Stimulated activated CD8-positive, alpha-beta memory T cell treated with anti-CD3 and anti-CD28 coated beads, Interleukin-7, amount 100 ng/mL, for 48 hours (primary cell): ENCODE measurements at places on chromosomes 11 and 22.
A peak's percentile ranks its signal among the peaks of the same experiment; 100 is the strongest.

DNA sequence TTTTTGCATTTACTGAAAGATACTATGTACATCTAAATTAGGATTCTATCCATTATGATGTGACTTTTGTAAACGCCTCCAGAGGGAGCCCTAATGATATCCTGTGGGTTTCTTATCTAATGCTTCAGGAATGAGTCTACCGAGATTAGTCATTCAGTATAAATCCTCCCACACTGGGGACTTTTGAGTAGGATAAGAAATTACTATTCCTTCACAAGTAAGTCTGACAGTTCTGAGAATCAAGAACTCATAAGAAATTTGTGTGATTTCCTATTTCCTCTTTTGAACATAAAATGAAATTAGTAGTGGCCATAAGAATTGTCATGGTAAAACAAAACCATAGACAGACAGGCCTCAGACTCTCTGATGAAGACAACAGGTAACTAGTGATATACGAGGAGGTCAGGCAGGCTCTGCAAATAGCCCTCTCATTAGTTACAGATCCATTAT lies 10.0 kb upstream of the OR5M1 start:
- DNase-seq = no peak

DNA sequence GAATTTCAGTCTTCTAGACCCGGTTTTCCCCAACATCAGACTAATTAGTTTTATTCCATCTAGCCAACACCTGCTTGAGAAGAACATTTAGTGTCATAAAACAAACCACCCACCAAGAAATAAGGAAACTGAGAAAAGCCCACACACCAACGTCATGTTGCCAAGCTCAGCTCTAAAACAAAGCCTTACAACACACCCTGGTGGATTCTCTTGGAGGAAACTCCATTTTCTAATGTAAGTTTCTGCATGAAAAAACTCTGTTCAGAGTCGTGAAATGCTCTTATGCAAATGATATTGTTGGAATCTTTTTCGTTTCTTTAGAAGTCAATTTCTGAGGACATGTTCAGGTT lies 105.0 kb upstream of the RAG2 start:
- DNase-seq = no peak

DNA sequence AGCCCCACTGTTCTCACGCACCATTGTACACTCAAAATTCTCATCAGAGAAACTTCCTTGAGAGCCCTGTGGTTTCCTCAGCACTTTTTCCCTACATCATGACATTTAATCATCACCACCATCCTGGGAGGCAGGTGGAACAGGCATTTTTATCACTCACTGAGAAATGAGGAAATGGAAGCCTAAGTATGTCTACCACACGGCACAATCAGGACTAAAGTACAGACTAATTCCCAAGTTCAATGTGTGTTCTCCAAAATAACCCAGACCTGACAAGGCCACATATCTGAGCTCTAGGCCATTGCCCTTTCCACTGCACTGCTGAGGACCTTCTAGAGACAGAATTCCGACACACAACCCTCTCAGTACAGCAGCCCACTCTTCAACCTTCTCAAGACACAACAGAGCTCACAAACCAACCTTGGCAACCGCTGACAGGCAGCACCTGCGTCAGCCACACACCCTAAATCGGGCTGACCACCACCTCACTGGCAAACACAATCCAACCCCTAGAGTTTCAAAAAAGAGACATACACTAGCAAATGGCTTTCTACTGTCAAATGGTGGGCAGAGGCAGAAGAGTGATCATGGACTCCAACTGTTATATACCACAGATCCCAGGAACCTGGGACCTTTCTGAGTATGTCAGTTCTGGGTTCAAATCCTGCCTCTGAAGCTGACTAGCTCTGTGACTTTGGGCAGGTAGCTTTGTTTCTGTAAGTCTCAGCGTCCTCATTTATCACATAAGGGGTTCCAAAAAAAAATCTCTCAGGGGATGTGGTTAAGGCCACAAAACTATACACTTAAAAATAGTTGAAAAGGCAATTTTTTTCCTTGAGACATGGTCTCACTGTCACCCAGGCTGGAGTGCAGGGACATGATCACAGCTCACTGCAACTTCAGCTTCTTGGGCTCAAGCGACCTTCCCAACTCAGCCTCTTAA lies 16.3 kb downstream of the SMCO4 start:
- no peak for DNase-seq

- DNase-seq = no peak
These were observed 7.9 kb upstream of the FLRT1 start for GRCh38 chr11:64027651-64028397.

- no peak for DNase-seq
These were observed 13.5 kb downstream of the PLET1 start for GRCh38 chr11:112247201-112247600.

GRCh38 chr11:28520291-28520690 lies 412.1 kb downstream of the METTL15 start:
- no peak for DNase-seq

GRCh38 chr11:132238331-132238866 lies 868.0 kb downstream of the NTM start:
- no peak for DNase-seq

DNA sequence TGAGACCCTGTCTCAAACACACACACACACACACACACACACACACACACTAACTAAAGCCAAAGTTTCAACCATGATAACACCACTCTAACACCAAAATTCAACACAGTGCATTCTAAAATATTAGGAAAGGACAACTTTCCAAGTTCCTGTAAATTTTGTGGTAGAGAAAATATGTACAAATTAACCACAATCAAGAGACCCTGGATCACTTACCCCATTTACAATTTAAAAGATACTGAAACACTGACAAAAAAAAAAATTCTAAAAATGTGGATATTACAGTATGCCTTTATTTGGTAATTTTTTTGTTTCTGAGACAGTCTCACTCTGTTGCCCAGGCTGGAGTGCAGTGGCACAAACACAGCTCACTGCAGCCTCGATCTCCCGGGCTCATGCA lies 9.7 kb downstream of the MRTFA start:
- DNase-seq = no peak

- DNase-seq = no peak
These were observed 515 bp downstream of the BACE1 start for GRCh38 chr11:117315285-117316196.

- no peak for DNase-seq
These were observed 13.2 kb downstream of the BBS1 start for GRCh38 chr11:66523611-66524010.

- DNase-seq = no peak
These were observed 135.8 kb upstream of the TIMP3 start for GRCh38 chr22:32665676-32666075.

DNA sequence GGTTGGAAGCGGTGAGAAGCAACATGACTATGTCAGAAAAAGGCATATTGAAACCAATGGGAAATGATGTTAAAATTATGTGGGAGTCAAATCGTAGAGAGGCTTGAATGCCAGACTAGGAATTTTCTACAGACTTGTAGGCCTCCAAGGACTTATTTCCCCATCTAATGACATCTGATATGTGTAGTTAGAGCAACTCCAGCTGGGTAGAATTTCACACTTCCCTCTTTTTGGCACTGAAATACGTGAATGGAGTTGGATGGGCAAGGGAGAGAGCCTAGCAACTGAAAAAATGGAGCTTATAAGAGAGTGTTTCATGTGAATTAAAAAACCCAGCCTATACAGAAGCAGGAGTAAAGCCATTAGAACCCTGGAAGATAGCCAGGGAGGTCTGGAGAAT lies 304.2 kb downstream of the INSC start:
- DNase-seq = no peak

DNA sequence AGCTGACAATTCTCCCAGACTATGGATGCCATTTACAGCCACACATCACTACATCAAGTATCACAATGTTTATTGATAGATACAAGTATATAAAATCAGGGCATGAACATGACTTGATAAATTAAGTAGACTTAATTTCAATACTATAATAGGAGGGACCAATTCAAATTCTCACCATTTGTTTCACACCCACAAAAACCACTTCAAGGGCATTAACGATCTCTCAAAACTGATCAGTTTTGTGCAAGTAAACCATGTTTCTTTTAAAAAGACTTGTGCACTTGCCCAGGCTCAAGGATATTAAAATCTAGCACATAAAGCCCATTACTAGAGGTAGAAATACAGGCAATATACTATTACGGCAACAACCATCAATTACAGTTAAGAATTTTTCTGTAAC lies 11.7 kb downstream of the EIF4G2 start:
- no peak for DNase-seq

DNA sequence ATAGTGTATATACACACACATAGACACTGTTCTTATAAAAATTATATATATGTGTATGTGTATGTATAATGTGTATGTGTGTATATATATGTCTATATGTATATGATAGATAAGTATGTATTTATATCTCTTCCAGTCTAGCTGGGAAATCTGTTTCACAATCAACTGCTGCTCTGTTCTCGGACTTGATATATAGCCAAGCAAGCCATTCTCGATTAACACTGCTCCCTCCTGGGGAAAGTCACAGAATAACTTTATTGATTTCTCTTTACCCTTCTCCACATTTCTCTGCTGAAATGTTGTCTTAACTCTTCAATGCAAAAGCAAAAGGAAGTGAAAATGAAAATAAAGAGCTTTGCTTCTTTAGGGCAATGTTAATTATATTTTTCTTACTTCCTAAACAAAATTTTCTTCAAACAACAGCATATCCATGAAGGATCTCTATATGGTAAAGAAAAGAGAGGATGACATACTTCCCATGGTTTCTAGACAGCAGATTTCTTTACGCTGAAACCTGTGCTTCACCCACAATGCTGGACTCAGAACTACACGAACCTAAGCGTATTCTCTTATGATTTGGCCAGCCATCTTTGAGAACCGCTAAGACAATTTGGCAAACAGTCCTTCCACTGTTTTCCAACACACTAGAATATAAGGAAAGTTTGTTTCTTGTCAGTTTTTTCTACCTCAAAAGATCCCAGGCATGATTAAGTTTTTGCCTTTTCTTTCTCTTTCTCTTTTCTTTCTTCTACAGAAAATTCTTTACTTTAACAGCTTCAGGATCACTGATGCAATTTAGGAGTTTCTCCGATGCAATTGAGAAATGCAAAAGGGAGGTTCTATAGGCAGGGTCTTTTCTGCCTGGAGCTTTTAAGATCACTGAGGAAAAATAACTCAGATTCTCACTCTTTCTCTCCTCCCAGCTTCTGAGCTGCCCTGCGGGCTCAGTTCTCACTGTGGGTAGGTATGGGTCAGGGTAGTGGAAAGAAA lies 1.9 kb downstream of the BLID start:
- DNase-seq = no peak

- peak; percentile 69 for DNase-seq
These were observed 1.1 kb upstream of the CD248 start for GRCh38 chr11:66317723-66318599.

- DNase-seq = no peak
These were observed 101.0 kb upstream of the CHRM4 start for GRCh38 chr11:46492532-46492931.

DNA sequence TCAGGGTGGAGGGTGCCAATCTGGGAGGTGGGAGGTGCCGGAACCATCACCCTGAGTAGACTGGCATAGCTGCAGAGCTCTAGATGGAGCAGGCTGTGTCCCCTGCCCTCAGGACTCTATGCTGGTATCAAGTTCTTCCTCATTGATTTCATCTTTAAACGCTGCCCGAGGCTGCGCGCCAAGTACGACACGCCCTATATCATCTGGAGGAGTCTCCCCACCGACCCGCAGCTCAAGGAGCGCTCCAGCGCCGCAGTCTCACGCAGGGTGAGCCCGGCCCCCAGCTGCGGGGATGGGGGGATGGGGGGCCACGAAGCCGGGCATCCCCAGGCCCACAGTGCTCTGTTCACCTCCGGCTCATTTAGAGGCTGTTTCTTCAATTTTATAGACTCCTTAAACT lies 52.5 kb downstream of the GRAMD4 start:
- DNase-seq = no peak

DNA sequence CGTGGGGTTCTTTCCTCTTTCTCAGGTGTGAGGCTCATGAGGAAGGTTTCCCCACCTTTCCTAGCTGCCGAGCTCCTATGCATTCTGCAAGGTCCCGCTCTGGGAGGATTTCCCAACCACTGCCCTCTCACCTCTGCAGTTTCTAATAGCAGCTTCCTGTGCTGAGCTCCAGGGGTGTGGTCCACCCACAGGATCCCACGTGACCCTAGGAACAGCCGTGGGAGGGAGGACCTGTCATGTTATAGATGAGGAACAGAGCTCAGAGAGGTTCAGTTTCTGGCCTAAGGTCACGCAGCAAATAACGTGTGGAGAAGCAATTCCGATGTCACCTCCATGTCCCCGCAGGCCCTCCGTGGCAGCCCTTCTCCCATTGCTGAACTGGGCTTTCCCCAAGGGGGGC lies 38.5 kb downstream of the FLRT1 start:
- no peak for DNase-seq

- no peak for DNase-seq
These were observed 1.8 kb downstream of the SERGEF start for GRCh38 chr11:18010977-18011586.

DNA sequence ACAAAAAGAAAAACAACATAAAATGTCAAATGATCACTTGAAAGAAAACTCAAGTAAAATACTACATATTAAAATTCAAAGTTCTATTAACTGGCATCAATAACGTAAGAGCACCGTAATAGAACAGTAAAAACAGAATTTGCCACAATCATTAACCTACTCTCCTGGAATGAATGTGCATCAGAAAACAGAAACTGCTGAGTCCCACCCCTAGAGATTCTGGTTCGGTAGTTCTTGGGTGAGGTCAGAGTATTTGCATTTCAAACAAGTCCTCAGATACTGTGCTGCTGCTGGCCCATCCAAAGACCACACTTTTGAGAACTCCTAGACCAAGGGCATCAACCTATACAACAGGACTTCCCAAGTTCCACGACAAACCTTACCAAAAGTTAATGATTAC lies 23.5 kb downstream of the PITPNB start:
- DNase-seq = no peak

DNA sequence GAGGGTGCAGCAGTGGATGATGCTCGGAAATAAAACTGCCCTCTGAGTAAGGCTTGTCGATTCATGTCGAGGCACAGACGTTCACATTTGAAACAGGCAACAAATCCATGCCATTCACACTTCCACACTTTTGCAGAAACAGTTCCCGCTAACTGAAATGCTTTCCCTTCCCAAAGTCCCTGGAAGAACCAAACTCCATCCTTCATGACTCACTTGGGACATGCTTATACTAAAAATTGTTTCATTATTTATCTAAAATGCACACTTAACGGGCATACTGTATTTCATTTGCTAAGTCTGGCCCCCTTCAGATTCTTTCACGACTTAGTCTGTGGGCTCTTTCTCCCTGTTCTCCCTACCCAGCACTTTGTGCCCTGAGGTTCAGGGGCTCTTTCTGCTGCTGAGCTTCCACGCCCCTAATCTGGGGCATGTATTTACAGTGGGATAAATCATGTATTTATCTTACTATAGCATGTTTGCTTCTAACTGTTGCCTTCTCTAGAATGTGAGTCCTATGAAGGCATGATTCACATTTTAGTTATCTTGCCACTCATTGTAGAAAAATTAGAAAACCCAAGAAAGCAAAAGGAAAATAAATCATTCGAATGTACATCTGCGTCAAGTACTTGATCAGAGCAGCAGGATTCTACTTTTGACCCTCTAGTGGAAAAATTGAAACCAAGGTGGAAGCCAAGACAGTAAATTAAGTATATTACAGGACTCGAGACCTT lies 12.5 kb downstream of the SCGB1A1 start:
- DNase-seq = no peak
